NCI-H510A treated with DMSO at 0.1 percent for 48 hours (cell line): ENCODE measurements at places on chromosomes 3 and 15.

DNA sequence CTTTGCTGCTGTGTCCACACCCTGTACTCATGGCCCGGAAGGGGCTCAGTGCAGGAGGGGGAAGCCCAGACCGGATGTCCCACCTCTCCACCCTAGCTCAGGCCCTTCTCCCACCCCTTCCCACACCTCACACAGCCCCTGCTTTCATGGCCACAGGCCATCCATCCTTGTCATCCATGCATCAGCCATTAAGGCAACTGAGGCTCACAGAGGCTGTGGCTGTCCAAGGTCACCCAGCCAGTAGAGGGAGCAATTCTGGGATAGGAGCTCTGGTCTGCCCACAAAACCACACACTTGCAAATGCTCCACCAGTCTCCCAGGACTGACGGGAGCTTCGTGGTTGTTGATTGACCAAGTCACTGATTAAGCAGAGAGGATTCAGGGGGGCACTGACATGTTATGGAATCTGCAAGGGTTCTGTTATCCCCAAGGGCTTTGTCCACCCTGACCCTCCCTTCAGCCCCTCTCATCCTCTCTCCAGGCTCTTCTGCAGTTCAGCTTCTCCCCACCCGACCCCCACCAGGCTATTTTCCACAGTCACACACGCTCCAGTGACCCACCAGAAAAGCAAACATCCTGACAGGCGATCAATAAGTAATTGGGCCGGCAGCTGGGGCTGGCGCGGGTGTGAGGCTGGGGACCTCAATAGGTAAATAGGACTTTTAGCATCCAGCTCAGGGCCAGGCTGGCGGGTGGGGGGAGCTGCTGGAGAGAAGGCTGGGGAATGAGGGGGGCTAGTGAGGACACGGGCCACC is 15.1 kb downstream of the LINGO1 start:
- DNase-seq: peak; percentile 2

- no peak for DNase-seq
These were observed 8.1 kb downstream of the CEMIP start for GRCh38 chr15:80787316-80787715.

DNA sequence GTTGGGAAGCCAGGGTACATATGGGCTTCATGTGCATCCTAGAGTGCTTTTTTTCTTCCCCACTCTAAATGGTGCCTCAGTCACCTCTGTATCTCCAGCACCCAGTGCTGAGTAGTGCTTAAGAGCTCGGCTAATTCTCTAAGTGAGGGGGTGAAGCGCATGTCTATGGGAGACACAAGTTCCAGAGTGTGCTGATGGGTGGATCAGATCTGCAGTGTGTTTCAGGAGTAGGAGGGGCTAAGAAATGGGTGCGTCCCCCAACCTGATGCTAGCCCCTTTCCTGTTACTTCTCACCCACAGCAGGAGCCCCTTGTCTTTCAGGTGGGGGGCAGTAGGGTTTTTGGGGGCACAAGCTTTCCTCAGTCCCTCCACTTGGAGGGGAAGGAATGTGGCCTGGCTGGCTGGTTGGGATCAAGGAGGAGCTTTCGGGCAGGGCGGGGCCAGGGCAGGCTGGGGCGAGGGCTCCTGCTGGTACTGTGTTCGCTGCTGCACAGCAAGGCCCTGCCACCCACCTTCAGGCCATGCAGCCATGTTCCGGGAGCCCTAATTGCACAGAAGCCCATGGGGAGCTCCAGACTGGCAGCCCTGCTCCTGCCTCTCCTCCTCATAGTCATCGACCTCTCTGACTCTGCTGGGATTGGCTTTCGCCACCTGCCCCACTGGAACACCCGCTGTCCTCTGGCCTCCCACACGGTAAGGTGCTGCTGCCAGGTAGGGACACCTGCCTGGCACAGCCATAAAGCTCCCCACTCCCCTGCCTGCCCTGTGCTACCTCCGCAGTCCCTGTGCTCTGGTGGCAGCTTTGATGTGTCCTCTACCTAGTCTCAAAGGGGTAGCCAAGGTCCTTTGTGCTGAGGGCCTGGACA is at the start of gene IL17RE:
Gene IL17RE, plus strand, starts transcription at position 477 of the 866 bp plus-strand sequence. Its CDS starts 85 bp downstream, at position 562.
- DNase-seq: peak; percentile 66

GRCh38 chr3:64691051-64691450 is 3.3 kb upstream of the ADAMTS9 start:
- no peak for DNase-seq

DNA sequence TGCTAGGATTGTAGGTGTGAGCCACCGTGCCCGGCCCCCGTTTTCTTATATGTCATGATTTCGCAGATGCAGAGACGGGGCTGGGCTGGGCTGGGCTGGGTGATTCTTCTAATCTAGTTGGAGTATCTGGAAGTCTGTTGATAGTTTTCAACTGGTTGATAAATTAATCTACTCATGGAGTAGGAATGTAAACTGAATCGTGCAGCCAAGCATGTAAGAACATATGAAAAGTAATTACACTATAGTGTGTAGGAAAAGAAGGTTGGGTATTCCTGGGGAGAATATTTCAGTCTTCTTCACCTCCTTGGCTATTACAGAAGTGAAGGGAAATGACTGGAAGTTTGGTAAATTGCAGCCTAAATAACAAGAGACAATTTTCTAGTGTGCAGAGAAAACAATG is 82.6 kb upstream of the MAGI1 start:
- DNase-seq: no peak

GRCh38 chr3:37598808-37599581 is 262.7 kb upstream of the CTDSPL start:
- no peak for DNase-seq

DNA sequence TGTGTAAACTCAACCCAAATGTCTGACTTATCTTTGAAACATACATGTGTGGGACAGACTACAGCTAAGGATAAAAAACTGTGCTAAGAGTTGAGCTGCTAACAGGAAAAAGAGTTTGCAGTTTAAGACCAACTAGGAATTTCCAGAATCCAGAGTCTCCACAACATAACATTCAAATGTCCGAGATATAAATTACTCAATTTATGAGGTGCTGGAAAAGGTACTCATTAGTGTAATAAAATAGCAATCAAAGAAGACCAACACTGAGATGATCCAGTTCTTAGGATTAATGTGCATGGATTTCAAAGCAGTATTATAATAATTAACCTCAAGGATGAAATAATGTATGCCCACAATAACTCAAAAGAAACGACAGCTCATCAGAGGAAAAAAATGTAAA is 426.5 kb upstream of the KCNMB2 start:
- no peak for DNase-seq

DNA sequence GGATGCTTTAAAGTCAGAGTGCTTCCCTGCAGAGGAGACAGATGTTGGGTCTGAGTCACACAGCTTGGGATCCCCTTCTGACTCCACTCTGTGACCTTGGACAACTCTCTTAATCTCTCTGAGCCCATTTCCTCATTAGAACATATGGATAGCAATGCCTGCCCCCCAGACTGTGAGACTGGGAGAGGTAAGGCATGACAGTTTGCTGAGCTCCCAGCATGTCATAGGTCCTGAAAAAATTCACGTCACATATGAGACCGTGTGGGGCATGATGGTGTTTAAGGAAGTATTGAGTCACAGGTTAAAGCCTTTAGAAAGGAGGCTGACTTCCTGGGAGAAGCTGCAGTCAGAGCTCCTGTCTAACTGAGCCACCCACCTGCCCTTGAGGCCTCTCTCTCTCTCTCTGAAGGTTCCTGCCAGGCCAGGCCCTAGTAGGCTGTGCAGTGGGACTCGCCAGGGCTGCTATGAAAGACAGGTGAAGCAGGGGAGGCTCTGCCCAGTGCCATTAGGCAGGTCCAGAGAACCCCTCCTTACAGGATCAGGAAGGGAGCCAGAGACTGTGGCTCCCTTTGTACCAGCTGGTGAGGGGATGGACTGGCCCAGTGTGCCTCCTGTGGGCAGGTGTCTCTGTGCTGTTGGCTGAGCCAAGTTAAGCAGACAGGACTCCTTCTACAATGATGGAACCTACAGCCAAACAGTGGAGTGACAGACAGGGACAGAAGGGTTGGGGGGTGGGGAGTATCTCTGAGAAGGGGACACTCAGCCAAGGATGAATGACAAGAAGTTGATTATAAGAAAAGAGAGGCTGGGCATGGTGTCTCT is 19.5 kb upstream of the DOCK3 start:
- no peak for DNase-seq

DNA sequence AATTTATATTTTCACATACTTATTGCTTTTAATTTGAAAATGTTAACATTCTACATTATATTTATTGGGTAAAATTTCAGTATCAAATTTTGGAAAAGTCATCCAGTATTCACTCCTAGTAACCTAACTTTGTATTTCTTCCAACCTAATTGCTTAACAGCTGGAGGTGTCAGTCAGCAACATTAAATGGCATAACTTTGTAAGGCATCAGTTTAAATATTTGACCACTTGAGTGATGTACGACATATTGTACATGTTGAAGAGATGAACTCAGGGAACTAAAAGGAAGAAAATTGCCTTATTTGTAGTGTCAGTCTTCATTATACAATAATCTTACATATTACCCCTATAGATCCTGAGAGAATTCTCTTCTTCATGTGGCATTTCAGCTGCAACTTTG is 326.8 kb downstream of the NAALADL2 start:
- no peak for DNase-seq

DNA sequence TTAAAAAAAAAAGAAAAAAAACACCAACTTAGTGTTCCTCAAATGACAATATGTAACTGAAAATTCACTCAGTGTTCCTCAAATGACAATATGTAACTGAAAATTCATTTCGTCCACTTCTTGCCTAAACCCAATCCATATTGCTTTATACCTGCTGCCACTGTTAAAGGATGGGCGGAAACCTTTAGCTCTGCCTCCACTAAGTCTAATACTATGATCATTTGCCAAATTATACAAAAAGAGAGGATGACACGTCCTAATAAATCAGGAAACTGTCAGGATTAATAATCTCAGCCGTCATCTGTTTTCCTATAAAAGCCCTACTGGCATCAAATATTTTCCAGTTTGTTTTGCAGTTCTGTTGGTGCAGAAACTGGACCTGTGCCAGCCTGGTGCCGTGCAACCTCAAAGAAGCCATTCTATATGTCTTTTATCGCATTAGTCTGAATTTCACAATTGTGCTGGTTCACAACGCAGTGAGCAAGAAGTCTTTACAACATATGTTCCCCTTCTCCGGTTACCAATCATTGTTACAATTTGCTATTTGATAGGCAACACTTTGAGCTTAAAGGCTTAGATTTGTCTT is 160.4 kb upstream of the KCNH8 start:
- DNase-seq: peak; percentile 43

GRCh38 chr15:80695099-80695910 is at the start of gene ABHD17C:
TSS of gene ABHD17C (plus strand) at chr15:80695310. CDS start at chr15:80695430, 120 bp downstream.
- DNase-seq: peak; percentile 14

DNA sequence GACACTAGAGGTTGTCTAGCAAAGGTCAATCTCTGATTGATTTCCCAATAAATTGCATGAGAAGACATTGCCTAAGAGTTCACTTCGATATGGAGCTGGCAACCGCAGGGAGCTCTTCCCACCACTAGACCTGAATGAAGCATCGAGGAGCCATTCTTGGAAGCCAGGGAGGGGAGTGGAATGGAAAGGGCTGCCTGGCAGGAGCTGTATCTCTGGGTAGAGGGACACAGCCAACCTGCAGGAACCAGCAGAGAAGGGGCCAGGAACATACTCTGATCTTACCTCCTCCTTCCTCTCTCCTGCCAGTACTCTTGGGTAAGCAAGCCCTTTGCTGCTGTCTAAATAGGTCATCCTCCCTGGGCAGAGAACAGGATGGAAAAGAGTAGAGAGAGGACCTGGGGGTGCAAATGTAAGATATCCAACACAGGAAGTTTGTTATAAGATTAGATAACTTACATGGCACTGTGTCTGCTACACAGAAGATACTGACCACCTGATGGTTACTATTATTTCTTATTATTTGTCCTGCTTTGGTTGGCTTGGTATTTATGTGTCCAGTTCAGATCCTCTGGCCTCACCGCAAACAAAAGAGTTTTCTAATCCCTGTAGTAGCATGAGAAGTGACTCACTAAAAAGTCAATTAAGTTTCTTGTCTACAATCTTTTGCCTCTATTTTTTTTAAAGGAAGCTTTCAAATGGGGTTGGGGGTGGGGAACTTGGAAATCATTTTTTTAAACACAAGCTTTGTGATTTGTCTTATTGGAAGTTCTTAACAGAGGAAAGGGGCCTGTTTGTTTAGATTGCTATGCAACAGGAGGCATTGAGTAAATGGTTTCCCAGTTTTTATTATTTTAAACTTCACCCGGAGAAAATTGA is 156.7 kb upstream of the TSC22D2 start:
- peak; percentile 32 for DNase-seq

- no peak for DNase-seq
These were observed 157.8 kb downstream of the MECOM start for GRCh38 chr3:169505577-169506230.

DNA sequence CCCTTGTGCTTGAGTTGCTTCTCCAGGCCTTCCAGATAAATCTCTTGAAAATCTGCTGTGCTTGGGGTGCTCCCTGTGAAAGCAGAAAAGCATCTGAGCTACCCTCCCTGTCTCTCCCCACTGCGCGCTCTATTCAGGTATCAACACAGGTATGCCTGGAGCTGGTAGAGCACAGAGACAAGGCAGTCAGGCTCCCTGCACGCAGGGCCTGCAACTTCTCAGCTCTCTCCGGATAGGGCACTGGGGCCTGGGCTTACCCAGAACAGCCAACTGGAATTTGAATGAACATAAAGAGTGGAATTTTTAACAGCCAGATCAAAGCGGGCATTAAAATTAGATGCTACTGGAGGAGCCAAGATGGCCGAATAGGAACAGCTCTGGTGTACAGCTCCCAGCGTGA is 183.6 kb downstream of the XXYLT1 start:
- DNase-seq: no peak

DNA sequence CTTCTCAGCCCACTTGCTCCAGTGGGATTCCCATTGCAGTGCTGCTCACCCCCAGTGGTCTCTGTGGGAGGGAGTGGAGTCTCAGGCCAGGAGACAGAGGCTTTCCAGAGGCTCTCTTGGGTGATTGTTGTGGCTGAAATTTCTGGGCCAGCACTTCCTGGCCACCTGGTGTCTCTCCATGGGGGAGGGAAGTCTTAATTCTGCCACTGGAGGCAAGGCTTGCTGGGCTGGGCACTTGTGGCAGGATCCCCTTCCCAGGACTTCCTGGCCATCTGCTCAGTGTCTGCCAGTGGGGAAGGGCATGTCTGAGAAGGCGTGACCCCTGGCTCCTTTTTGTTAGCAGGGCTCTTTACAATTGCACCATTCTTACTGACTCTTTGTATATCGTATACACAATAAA is 351.8 kb downstream of the GABRB3 start:
- no peak for DNase-seq

DNA sequence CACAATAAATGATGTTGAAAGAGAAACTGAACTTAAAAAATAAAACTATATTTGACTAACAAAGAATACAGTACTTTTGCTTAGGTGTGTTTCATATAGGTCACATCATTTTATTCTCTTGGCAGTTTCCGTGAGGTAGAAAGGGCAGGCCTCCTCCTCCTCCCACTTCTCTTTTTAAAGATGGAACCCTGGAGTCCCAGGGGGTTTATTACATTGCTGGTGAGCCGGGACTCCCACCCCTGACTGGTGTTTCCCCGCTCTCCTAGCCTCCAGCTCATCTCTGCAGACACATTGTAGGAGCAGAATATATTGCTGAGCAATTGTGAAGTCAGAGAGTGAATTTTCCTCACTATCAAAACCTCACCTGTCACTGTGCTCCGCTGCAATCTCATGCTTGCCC is 30.0 kb downstream of the ZDHHC23 start:
- DNase-seq: no peak

- no peak for DNase-seq
These were observed 1.3 kb downstream of the MYRIP start for GRCh38 chr3:39810647-39811161.
